ENCODE measurements at places on chromosomes 7 and 10. TPM values are rescaled to one million over a fixed set of nuclear protein-coding genes. Genes with fewer than 3 reads are reported as not detected.

- DNase-seq: no peak
Measured at GRCh38 chr7:134943785-134944400, 42.4 kb upstream of the AGBL3 start.

DNA sequence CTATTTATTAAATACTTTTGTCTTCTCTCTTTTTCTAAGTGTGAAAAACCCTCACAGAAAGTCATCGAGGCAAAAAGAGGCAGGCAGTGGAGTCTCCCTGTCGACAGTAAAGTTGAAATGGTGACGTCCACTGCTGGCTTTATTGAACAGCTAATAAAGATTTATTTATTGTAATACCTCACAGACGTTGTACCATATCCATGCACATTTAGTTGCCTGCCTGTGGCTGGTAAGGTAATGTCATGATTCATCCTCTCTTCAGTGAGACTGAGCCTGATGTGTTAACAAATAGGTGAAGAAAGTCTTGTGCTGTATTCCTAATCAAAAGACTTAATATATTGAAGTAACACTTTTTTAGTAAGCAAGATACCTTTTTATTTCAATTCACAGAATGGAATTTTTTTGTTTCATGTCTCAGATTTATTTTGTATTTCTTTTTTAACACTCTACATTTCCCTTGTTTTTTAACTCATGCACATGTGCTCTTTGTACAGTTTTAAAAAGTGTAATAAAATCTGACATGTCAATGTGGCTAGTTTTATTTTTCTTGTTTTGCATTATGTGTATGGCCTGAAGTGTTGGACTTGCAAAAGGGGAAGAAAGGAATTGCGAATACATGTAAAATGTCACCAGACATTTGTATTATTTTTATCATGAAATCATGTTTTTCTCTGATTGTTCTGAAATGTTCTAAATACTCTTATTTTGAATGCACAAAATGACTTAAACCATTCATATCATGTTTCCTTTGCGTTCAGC, 43.4 kb downstream of the TARP start:
- DNase-seq: no peak

DNA sequence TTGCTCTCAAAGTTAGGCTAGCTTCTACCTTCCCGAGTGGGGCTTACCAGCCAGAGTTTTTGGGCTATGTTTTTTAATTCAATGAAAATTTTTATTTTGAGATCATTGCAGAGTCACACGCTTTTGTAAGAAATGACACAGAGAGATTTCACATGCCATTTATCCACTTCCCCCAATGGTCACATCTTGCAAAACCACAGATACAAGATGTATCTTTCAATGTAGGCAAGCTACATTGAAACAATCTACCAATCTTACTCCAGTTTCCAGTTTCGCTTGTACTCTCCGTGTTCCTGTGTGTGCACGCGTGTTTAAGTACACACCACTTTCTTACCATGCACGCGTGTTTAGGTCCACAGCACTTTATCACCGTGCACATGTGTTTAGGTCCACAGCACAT, 89.4 kb upstream of the LEP start:
- no peak for DNase-seq

GRCh38 chr7:26008428-26008827, 143.6 kb upstream of the NFE2L3 start:
- no peak for DNase-seq

DNA sequence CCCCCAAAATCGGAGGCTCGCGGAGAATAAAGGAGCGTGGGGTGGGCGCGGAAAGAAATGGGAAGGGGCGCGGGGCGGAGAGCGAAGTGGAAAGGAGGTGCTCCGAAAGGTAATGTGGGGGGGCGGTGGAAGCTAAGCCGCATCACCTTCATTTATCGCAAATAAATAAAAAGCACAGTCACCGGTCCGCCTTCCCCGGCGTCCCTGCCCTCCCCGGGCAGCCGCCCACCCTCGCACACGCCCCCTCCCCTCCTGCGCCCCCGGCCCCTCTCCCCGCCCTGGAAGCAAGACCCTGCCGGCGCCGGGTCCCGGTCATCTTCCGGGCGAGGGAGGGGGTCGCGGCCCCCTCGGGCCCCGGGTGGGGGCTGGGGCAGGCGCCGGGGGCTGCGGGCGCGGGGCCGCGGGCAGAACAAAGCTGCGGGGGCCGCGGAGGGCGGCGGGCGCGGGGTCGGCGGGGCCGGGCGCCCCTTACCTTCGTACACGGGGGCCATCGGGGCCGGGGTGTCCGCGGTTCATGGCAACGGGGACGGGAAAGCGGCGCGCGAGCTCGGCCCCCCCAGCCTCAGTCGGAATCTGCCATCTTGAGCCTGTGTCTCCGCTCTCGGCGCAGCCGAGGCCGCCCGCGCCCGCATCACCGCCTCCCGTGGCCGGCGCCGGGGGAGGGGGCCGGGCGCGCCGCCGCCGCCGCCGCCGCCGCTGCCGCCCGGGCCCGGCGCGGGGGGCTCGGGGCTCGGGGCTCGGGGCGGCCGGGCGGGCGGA, 486 bp downstream of the HIPK2 start:
- DNase-seq: no peak

DNA sequence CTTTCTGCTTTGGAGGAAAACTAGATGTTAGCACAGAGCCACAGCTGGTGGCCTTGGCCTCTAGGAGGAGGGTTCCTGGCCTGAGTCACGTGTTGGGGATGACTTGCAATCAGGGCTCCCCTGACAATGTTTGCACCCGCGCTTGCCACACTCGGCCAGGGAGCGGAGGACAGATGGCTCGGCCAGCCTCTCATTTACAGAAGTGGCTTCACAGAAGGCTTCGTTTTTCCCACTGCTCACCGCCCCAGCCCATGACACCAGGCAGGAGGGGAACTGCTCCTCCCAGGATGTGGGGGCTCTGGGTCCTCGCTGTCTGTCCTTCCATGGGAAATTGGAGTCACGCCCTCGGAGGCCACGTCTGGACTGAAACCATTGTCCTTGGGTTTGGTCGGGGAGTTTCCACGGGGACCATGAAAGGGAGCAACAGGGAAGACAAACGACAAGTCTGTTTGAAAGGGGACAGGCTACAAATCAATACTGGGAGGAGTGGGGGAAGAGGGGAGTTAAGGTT, 49.6 kb upstream of the UBE3C start:
- DNase-seq: no peak

- DNase-seq: no peak
Measured at GRCh38 chr7:25149836-25150235, 24.8 kb upstream of the CYCS start.

DNA sequence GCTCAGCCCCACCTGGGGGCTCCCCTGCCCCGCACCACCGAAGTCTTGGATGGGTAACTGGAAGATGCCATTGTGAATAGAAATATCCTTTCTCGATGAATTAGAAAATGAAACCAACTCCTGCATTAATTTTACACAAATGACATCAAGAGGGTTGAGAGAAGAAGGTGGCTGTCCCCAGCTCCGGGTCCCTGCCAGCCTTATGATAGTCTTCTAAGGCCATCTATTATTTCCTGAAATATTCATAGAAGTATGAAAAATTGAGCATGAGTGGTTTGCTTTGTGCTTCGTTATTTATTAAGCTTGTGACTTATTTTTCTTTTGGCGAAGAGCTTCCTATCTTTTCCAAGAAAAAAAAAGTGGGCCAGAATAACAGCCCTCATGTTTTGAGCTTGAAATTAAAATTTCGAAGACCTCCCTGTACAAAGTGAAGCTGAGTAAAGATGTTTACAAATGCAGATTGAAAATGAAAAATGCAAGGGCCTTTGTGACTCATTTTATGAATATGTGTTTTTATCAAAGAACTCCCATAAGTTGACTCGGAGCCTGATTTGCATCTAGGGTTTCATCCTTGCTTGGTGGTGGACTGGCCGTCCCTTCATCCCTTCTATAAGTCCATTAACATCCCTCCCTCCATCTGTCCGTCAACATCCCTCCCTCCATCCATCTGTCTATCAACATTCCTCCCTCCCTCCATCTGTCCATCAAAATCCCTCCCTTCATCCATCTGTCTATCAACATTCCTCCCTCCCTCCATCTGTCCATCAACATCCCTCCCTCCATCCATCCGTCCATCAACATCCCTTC, 20.5 kb upstream of the CFAP46 start:
- no peak for DNase-seq

- no peak for DNase-seq
Measured at GRCh38 chr10:80155696-80156215, 23.2 kb downstream of the PLAC9 start.

- no peak for DNase-seq
Measured at GRCh38 chr7:24728503-24729364, 28.5 kb downstream of the GSDME start.

DNA sequence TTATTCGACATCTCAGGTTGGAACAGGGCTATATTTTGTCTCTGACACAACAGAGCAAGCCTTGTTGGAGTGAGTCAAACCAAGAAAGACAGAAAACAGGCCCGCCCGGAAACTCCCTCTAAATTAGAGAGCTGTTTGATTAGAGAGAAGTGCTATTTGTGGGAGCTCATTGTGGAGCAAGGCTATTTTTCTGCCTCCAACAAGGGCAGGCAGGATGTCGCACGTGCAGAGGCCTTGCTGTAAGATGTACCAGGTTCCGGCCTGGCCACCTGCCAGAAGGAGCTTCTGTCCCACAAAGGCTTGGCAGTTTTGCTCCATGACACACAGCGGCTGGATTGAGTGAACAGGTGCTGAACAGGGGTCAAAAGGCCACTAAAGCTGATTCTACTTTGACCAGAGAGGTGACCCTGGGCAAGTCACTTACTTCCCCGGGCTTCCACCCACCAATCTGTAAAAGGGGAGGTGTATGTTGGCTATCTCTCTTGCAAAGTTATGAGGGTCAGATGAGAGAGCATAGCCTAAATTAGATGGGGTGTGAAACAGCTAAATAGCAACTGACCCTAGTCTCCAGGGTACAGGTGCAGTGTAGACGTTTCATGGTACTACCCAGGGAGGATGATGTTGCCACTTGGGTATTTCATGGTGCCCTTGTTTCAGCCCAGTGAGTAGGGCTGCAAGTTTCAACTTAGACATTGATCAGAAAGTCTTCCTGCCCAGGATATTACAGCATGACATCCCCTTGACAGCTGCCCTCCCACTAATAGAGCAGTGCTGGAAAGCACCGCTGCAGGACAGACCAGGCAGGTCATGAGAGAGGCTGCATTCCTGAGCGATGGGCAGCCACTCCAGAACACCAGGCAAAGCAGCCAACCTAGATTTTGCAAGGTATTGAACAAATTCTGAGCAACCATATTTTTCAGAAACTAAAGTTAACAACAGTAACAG, 62.0 kb downstream of the VSTM4 start:
- no peak for DNase-seq

DNA sequence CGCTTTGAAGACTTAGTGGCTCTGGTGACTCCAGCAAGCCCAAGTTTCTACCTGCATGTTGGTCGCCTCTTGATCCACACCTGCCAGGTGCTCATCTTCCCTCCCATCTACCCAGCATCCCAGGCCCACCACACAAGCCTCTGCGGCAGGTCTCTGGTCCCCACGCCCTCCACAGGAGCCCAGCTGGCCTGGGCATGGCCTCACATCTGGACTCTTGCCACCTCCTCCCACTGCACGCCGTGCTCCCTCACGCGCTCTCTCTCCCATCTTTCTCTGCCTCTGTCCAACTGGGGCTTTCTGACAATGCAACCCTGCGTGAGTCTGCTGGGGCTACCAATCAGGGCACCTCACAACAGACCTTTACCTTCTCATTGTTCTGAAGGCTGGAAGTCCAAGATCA, 50.2 kb upstream of the FGFR2 start:
- DNase-seq: no peak

DNA sequence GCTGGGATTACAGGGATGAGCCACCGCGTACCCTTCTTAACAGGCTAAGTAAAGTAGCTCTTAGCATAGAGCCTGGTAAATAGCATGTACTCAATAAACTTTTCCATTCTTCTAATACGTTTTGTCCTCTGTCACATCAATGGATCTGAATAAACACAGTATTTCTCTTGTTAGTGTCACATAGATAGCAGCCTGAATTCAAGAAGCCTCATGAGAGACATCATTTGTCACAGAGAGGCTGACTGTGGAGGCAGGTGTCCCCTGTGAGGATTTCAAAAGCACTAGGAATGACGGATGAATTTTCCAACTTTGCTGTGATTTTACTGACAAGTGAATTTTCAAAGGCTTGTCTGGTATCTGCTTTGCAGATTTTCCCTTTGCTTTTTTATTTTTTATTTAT, 82.6 kb upstream of the CDC14C start:
- no peak for DNase-seq

GRCh38 chr7:39702133-39702532, 78.8 kb downstream of the RALA start:
- no peak for DNase-seq

DNA sequence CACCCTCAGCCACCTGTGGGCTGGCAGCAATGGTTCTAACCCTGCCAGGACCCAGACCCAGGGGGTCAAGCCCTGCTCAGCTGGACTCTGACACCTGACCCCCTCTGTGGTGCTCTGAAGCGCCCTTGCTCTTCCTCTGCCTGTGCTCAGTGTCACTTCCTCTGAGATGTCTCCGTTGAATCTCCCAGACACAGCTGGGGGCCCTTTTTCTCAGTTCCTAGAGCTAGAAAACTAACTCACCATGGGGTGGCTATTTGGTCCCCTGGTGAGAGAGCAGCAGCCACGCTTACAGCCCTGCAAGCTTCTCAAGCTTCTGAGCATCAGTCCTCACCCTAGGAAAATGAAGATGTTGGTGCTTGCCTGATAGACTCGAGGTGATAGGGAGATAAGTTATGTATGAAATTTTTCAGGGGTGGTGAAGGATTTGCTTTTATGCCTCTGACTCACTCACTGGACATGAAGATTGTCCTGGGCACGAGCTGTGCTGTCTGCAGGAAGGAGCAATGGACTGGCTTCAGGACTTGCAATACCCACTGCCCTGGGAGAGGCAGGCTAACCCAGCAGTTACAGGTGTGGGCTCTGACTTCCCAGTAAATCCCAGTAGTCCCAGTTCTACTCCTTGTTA, 29.6 kb downstream of the COL13A1 start:
- DNase-seq: no peak

- DNase-seq: no peak
Measured at GRCh38 chr7:111098011-111098925, 7.3 kb downstream of the LRRN3 start.

DNA sequence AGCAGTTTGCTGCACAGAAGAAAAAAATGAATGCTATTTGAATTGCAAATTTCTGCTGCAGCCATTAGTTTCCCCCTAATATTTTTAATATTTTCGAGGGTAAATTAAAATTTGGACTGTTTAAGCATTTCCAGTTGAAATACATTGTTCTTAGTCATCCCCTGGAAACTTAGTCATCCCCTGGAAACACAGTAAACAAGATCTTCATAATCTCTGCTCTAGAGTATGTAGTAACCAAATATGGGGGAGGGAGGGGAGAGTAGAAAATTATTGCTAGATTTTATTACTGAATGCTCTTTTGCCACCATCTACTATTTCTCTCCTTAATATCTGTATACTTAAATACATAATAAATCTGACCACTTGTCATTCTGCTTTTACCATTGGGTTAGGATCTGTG, 1053.3 kb downstream of the SORCS1 start:
- DNase-seq: no peak

The ZNF239 gene
- total RNA-seq: 15.2 TPM

The LRRD1 gene
- not detected for total RNA-seq

The FGL2 gene
- total RNA-seq: not detected

The LIPJ gene
- total RNA-seq: not detected

The HOXA2 gene
- total RNA-seq: 1.8 TPM

The CAMK2B gene
- not detected for total RNA-seq

The CCL24 gene
- total RNA-seq: not detected

The EBF3 gene
- total RNA-seq: 0.79 TPM
